Ureter (tissue), 1 donor: ENCODE measurements at places on chromosomes 11 and 22. TPM values are rescaled to one million over a fixed set of nuclear protein-coding genes. Genes with fewer than 3 reads are reported as not detected.

GRCh38 chr22:22856364-22856763 lies 31.3 kb upstream of the IGLL5 start:
- no peak for DNase-seq

Gene FAM181B
- 10.4 TPM for total RNA-seq

- DNase-seq = no peak
Measured at GRCh38 chr11:105860105-105860504, 161.9 kb downstream of the MSANTD4 start.

Gene STK33
- 13.1 TPM for total RNA-seq

GRCh38 chr22:31344578-31345330 lies 1.4 kb downstream of the PATZ1 start:
- DNase-seq = peak; percentile 64

GRCh38 chr22:29331658-29332300 lies 16.3 kb upstream of the RASL10A start:
- DNase-seq = no peak

DNA sequence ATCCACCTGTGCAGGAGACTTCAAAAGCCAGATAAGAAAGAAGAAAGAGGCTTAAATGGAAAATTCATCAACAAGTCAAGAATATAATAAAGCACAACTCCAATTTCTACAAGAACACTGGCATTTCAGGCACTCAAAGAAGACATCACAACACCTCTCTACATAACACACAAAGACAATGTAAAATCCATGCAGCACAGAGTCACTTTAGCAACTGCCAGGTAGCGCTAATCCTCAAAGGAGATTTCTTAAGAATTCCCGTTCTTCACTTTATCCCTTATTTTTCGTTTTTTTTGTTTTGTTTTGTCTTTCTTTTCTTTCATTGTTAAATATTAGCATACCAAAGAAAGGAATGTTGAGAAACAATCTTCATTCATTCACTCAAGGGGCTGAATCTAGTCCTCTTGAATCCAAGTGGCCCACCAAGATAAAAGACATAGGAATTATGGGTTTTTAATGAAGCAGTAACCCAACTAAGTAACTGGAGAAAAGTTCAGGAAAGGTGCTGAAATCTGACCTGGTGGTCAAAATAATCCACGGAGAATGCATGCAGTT lies 95.0 kb downstream of the CADM1 start:
- DNase-seq = no peak

Gene GDPD4
- not detected for total RNA-seq

Gene UQCC3
- 6.6 TPM for total RNA-seq

DNA sequence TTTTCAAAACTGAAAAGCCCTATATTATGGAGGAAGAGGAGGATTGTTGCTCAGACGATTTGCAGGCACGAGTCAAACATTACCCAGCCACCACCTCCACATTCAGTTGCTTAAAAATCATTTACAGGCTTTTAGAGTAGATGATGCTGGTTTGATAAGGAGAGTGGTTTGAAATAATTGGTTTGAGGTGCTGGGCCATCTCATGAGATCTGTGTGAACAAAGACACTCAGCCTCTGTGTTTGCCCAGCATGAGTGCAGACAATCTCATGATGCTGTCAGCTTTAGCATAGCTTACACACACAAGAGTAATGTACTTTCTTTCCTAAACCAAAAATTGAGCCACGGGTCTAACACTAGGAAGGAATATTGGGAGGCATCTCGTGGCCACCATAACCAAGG lies 4.3 kb downstream of the SLC43A3 start:
- DNase-seq = no peak

DNA sequence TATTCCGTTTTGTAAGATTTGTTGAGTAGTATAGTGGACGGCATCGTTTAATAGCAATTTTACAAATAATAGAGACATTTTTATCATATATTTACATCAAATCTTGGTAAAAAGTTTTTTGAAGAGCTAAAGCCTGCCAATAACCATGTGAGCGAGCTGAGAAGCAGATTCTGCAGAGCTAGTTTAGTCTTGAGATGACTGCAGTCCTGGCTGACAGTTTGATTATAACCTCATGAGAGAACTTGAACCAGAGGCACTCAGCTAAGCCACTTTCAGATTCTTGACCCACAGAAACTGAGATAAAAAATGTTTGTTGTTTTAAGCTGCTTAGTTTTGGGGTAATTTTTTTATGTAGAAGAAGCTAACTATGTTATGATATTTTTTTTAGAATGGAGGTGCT lies 78.9 kb downstream of the PDE3B start:
- DNase-seq = no peak

Gene APOBEC3G
- total RNA-seq = 27.8 TPM
